ENCODE measurements at places on chromosomes 7 and 10. TPM values are rescaled to one million over a fixed set of nuclear protein-coding genes. Genes with fewer than 3 reads are reported as not detected.

CALHM3 gene
- polyA plus RNA-seq = not detected

TAS2R4 gene
- 0.34 TPM for polyA plus RNA-seq

IKZF1 gene
- polyA plus RNA-seq = 6.5 TPM

ADAM12 gene
- 10.2 TPM for polyA plus RNA-seq

MMP21 gene
- 0.56 TPM for polyA plus RNA-seq

UPK3B gene
- 0.78 TPM for polyA plus RNA-seq

ZCCHC24 gene
- polyA plus RNA-seq = 35.9 TPM

CPN1 gene
- not detected for polyA plus RNA-seq

MAT1A gene
- polyA plus RNA-seq = 1.4 TPM

ZNF804B gene
- polyA plus RNA-seq = not detected

SFTPD gene
- 0.16 TPM for polyA plus RNA-seq

ACTR3C gene
- polyA plus RNA-seq = 1.6 TPM

NYAP1 gene
- polyA plus RNA-seq = 0.28 TPM

CLCN1 gene
- polyA plus RNA-seq = not detected

PPIF gene
- polyA plus RNA-seq = 64.3 TPM

ZCWPW1 gene
- polyA plus RNA-seq = 9.3 TPM

MDFIC gene
- polyA plus RNA-seq = 30.0 TPM

SCIN gene
- 2.2 TPM for polyA plus RNA-seq

RBP4 gene
- 0.81 TPM for polyA plus RNA-seq

PRSS37 gene
- not detected for polyA plus RNA-seq

SEMA3E gene
- polyA plus RNA-seq = 0.42 TPM

All from ovary (tissue), 10 donors.